ENCODE measurements at places on chromosomes 1 and 21.

GRCh38 chr21:44666401-44667320, at the start of gene KRTAP12-2:
Gene KRTAP12-2, minus strand, starts transcription at chr21:44666927. Its CDS starts 41 bp downstream, at chr21:44666886.
- DNase-seq = no peak

DNA sequence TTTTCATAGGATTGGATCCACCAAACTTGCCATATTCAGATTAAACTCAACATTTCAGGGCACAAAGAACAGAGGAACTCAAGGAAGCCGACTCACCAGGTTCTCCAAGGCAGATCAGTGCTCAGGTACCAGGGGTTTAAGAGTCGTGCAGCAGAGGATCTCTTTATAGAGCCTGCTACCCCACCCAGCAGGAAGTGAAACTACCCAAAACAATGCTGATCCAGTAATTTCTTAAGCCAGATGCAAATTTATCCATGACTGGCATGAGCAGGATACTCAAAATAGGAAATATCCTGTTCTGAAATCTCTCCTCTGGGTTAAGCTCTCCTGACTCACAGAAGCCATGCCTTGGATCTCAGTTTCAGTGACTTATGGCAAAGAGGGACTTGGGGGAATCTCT, at the start of gene SPRR2A:
Gene SPRR2A (minus strand): TSS at position 138 of the 400 bp plus-strand sequence. CDS start 777 bp downstream, outside the sequence.
- no peak for DNase-seq

GRCh38 chr1:225812488-225813213, 2.7 kb downstream of the EPHX1 start:
- no peak for DNase-seq

- no peak for DNase-seq
Observed at GRCh38 chr1:15941044-15941840, 34.7 kb downstream of the ZBTB17 start.

GRCh38 chr1:203930342-203930741, 68.9 kb downstream of the SNRPE start:
- DNase-seq = no peak

- no peak for DNase-seq
Observed at GRCh38 chr1:69121723-69122122, 446.0 kb upstream of the LRRC7 start.

All from stimulated activated CD4-positive, alpha-beta T cell treated with anti-CD3 and anti-CD28 coated beads, Interleukin-4, amount 100 ng/mL, for 24 hours (primary cell).